ENCODE measurements at places on chromosomes 11 and 22.

- no peak for DNase-seq
Observed at GRCh38 chr11:91041626-91042025, 818.8 kb upstream of the CHORDC1 start.

DNA sequence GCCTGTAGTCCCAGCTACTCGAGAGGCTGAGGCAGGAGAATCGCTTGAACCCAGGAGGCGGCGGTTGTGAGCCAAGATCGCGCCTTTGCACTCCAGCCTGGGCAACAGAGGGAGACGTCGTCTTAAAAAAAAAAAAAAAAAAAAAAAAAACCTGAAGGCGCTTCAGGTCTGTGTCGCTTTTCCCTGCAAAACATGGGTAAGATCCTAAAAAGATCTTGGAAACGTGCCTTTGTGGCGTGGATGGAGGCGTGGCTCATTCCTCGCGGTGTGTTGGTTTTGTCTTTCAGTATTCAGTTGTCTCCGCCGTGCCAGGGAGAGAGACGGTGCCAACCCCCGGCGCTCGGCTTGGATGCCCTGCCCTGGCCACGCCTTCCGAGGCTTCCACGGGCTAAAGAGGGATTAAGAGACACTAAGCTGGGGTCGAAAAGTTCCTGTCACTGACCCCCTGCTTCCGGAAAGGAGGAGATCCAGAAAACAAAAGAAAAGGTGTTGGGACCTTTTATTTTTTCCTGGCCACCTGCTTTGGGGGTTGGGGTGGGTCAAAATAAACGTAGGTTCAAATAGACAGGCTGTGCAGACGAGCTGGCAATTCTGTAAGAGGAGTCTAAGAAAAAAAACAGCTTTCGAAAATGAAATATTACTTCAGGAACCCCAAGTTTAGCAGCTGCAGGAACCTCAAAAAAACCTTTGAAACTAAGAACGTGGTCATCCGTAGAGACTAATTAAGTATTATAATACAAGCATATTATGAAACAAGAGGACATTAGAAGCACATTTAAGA is 1.1 kb upstream of the SLC35F2 start:
- no peak for DNase-seq

- no peak for DNase-seq
Observed at GRCh38 chr22:30181459-30182349, 64.9 kb downstream of the LIF start.

- DNase-seq: peak; percentile 70
Observed at GRCh38 chr11:81237139-81237538, 1496.5 kb downstream of the FAM181B start.

DNA sequence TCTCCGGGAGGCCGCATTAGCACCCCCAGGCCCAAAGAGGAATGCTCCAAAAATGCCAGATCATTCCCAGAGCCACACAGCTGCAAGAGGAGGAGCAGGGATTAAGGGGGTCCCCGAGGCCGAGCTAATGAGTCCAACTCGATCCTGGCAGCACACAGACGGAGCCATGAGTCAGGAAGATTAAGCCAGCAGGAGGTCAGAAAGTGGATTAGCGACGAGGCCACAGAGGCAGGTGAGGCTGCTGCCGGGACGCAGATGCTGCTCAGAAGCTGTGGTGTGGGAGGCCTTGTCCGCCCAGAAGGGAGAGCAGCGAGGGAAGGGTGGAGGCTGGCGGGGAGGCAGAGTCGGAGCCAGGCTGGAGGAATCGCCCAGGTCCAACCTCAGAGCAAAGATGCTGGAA is 120.5 kb downstream of the SHANK2 start:
- no peak for DNase-seq

All from renal pelvis (tissue), 12 donors.